Muscle of arm (tissue), 14 donors: ENCODE measurements at places on chromosomes 6 and 20.

DNA sequence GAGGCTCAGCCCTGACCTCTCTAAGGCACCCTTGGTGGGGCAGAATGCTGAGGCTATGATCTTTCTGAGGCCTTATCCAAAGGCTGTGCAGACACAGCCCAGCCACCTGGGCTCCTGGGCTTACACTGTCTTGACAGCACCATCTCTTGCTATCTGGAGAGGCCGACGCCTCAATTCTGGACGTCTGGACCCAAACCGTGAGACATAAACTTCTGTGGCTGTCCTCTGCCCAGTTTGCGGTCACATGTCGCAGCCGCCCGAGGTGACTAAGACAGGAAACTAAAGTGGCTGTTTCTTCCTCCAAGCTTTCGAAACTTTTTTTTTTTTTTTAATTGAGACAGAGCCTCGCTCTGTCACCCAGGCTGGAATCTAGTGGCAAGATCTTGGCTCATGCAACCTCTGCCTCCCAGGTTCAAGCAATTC lies 49.3 kb downstream of the PRR18 start:
- DNase-seq: no peak

- DNase-seq: no peak
These were observed 106.3 kb downstream of the RNF144B start for GRCh38 chr6:18493382-18493891.

GRCh38 chr20:8670893-8671215 lies 398.0 kb upstream of the PLCB4 start:
- no peak for DNase-seq

GRCh38 chr6:109687271-109687761 lies 3.7 kb downstream of the AK9 start:
- no peak for DNase-seq
